T-helper 22 cell (primary cell): ENCODE measurements at places on chromosomes 2 and 18.
A peak's percentile ranks its signal among the peaks of the same experiment; 100 is the strongest.

DNA sequence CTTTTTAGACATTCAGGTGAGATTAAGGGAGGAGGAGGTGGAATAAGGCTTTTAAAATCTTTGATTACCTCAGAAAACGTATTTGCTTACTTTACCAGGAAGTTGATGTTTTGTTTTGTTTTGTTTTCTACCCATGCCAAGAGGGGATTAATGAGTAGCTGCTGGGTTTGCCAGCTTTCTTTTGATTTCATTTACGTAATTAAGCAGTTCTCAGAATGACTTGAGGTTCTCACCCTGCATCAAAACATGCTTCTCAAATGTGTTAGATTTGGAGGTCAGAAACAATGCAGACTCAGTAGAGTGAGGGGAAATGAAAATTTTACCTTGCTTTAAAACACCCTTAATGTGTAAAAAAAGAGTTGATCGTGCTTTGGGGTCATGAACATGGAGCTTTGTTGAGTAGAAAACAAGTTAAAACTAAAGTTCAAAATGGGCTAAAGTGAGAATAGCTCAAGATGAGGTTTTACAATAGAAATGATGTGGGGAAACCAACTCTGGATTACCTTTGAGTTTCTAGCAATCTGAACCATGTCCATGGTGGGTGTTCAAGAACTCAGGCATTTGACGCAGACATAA lies 217.1 kb upstream of the EPAS1 start:
- no peak for DNase-seq

DNA sequence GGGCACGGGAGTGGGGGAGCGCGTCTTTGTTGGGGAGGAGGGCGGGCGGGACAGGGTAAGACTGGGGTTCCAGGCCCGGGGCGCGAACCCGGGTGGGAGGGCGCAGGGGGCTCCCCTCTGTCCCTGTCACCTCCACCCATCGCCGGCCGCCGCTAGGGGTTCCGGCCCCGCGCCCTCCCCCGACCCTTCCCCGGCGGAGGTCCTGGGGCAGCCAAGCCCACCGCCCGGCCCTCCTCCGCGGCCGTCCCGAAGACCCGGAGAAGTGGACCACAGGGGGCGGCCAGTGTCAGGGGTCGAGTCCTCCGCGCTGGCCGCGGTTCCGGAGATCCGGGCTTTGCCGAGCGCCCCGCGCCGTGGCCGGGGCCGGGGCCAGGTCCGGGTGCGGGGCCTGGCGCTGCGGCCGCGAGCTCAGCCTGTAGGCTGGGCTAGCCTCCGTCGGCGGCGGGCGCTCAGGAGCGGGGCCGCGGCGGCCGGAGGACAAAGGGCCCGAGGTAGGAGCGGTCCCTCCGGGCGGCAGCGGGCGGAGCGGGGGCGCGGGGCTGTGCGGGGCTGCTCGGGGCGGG lies 16.6 kb upstream of the E2F6 start:
- DNase-seq: no peak

- DNase-seq: no peak
Observed at GRCh38 chr2:1872602-1873183, 128.4 kb upstream of the PXDN start.

GRCh38 chr2:134900151-134900550 lies 18.5 kb upstream of the CCNT2 start:
- DNase-seq: no peak

- DNase-seq: no peak
Observed at GRCh38 chr2:109168086-109168485, 39.1 kb downstream of the SH3RF3 start.

DNA sequence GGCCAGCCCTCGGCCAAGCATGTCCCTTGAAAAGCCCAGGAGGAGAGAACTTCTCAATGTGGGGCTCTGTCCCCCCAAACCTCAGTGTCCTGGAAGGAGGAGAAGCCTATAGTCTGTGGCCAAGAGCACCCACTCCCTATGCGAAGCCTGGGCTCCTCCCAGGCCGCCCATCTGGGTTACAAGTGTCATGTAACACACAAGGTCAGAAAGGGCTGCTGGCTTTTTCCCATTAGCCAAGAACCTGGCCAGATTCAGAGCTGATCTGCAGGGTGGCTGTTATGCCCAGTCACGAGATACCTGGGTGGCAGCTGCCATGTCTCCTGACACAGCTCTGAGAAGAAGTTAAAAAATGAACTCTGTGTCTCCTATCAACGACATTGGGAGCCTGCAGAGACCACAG lies 170.7 kb downstream of the TNS1 start:
- no peak for DNase-seq

- no peak for DNase-seq
Observed at GRCh38 chr2:51013079-51013932, 18.6 kb downstream of the NRXN1 start.

DNA sequence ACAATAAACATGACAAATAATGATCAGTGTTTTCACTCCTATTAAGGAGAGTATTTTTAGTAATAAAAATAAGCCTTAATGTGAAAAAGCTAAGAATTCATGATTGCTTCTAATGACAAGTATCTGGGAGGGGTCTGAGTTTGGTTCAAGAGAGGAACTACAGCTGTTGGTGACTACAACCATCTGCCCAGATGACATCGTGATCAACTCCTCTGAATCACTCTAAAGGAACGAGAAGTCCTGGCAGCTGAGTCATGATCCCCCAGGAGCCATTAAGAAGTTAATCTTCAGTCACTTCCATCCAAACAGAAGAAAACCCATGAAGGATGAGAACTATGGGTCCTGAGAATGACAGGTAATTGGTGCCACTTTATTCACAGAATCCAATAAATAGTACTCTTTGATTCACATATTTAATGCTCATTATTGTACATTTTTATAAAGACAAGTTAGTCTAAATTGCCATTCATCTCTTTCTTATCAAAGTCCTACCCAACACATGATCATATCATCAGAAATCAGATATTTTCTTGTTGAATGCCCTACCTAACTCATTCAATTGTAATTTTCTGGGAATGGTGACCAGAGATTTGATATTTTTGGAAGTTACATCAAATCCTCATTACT lies 6.8 kb downstream of the TFPI start:
- no peak for DNase-seq

GRCh38 chr2:218323526-218324472 lies 31.5 kb upstream of the TMBIM1 start:
- no peak for DNase-seq

DNA sequence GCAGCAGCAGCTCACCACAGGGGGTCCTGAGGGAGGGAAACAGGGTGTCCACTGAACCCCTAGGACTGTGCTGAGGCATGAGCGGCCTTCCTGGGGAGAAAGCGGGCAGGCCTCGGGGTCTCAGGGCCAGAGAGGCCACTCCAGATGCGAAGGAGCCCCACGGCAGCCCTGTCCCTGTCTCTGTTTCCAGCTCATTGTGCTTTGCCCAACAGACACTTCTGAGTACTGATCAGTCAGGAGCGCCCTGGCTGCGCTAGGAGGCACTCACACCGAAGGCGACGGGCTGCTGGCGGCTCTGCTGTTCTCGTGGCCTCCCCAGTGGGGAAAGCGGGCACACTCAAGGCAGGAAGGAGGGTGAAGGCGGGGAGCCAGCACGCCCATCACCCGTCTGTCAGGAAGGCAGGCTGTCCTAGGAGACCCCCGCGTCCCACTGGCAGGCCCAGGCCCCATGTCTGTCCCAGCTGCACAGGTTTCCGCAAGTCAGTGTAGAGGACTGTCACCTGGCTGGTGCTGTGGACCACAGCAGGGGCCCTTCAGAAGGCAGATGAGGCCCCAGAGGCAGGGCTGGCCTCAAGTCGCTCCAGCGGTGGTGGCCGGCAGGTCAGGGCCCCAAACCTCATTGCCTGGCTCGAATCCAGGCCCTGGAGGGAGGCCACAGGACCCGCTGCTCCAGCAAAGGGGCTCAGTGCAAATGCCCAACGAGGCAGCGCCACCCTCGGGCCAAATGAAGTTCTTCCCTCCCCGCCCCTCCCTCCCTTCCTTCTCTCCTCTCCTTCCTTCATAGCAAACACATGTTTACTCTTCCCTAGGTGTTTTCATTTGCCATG lies 6.8 kb downstream of the ESPNL start:
- no peak for DNase-seq

GRCh38 chr18:48806551-48807261 lies 144.1 kb downstream of the SMAD7 start:
- DNase-seq: peak; percentile 30

DNA sequence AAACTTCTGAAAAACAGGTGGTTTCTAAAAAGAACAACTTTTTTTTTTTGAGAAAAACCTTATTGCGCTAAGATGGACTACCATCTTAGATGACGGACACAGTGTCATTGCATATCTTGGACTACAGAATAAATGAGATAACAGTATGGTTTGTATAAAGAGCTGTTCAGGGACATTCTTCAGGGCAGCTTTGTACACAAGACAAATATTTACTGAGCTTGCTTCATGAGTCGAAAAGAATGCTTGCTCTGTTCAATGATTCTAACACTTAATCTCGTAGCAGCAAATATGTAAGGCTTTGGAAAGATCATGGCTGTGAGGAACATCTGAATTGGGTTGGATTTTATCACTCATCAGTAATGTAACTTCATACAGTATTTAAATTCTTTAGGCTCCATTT lies 282.5 kb upstream of the CWC22 start:
- no peak for DNase-seq
